ENCODE measurements at places on chromosomes 4 and X.
A peak's percentile ranks its signal among the peaks of the same experiment; 100 is the strongest.

- DNase-seq = no peak
Measured at GRCh38 chr4:174522183-174523024, at the start of gene HPGD. Gene HPGD (minus strand): TSS chr4:174522488. CDS start chr4:174522451, 37 bp downstream.

- no peak for DNase-seq
Measured at GRCh38 chrX:53398216-53398615, 24.2 kb downstream of the SMC1A start.

DNA sequence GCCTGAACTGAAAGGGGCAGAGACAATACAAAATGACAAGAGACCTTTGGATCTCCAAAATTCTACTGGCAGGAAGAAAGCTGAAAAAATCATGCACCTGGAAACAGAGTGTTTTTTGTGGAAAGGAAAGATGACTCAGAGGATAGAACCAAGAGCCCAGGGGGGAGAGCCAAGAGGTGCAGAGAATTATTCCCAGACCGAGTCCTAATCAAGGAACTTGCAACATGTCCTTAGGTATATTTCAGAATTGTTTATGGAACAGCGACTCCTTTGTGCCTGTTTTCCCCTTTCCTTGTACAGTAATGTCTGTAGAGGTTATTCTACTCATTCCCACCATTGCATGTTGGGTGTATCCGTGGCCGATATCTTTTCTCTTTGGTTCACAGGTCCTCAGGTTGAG, 71.7 kb downstream of the YIPF6 start:
- no peak for DNase-seq

- peak; percentile 21 for DNase-seq
Measured at GRCh38 chrX:63652086-63652765, 132.8 kb downstream of the ARHGEF9 start.

DNA sequence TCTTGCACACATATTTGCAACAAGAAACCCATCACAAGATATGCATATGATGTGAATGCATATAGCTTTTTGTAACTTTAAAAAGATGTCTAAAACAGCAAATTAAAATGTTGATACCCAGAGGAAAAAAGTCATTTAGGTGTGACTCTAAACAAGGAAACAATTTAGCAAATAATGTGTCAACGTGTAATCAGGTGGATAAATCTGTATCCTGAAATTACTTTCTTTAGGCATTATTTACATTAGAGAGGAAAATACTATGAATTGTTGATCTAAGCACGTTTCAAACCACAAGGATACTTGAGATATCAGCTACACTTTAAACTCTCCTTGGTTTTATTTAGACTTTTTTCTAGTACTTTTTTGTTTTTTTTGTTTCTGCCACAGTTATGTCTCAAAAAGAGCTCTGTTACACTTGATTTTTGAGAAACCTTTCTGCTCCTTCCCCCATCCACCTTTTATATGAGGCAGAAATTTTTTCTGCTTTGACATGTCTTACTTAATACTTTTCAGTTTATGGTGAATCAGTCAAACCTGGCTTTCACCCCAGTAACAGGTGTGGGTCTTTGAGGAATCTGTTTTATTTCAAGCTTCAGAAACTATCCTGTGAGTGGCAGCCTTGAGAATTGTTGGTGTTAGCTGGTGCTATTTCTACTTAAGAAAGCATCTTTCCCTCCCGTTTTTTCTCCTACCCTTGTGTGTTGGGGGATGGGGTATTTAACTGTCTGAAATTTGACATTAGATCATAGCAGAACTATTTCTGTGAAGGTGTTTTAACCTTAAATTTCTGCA, 1.9 kb downstream of the NPNT start:
- DNase-seq = no peak

- no peak for DNase-seq
Measured at GRCh38 chr4:90597927-90598326, 470.7 kb downstream of the CCSER1 start.

- DNase-seq = no peak
Measured at GRCh38 chr4:11106190-11106589, 322.5 kb downstream of the HS3ST1 start.

- DNase-seq = peak; percentile 20
Measured at GRCh38 chr4:53763813-53764597, 172.7 kb upstream of the LNX1 start.

DNA sequence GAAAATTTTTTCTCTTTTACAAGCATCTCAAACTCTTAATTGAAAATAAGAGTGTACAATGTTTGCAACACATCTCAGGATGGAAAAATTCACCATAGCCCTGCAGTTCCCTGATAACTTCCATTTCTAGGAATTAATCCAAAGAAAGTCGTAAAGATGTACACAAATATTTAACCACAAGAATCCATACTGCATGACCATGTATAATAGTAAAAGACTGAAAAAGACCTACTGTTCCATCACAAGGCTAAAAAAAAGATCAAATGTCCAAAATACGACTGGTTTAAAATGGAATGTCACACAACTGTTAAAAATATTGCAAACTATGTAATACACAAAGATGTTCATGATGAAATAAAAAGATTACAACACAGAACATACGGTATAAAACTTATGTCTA, 32.1 kb downstream of the HUWE1 start:
- no peak for DNase-seq

DNA sequence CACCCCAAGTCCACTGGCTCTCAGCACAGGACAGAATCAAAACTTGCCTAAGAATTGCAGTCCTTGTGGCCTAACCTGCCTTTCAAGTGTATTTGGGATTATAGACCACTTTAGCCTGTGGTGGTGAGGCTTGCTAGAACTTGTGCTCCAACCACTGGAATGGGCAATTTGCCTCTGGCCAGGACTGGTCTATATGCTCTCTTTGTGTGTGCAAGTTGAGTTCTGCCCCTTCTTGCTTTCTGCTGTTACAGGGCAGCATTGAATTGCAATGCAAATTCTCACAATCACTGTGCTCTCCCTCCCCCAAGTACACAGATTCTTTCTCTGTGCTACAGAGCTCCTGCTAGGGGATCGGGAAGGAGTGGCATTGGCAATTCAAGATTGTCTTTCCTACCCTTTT, 233.6 kb upstream of the DIPK2B start:
- no peak for DNase-seq

DNA sequence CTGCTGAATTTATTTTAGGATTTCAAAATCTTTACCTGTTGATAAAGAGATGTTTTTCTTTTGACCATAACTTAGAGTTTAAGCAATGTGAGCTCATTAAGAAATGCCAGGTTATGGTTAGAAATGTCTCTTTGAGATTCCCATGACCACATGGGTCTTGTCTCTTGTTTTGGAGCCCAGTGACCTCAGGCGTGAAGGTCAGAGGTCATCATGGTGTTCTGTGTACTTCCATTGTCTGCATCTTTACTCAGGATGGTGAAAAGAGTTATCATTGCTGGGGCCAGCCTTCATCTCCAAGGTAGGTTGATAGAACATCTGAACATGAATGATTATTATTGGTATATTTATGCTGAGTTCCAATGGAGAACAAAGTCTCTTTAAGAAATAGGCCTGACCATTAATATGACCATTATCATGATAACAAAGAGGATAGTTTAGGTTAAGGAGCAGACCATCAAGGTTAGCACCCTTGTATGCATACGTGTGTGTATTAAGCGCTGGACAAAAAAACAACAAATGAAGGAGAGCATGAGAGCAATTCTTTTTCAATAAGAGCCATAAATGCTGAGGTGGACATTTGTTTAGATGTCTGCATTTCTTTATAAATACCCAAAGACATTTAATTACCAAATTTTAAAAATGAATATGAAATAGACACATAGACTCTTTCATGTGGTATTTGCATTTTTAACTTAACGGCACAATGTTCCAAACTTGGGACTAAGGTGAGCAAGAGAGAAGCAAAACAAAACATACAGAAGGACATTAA, 120.6 kb upstream of the PAQR3 start:
- no peak for DNase-seq

- no peak for DNase-seq
Measured at GRCh38 chr4:930028-930551, 2.0 kb downstream of the GAK start.

DNA sequence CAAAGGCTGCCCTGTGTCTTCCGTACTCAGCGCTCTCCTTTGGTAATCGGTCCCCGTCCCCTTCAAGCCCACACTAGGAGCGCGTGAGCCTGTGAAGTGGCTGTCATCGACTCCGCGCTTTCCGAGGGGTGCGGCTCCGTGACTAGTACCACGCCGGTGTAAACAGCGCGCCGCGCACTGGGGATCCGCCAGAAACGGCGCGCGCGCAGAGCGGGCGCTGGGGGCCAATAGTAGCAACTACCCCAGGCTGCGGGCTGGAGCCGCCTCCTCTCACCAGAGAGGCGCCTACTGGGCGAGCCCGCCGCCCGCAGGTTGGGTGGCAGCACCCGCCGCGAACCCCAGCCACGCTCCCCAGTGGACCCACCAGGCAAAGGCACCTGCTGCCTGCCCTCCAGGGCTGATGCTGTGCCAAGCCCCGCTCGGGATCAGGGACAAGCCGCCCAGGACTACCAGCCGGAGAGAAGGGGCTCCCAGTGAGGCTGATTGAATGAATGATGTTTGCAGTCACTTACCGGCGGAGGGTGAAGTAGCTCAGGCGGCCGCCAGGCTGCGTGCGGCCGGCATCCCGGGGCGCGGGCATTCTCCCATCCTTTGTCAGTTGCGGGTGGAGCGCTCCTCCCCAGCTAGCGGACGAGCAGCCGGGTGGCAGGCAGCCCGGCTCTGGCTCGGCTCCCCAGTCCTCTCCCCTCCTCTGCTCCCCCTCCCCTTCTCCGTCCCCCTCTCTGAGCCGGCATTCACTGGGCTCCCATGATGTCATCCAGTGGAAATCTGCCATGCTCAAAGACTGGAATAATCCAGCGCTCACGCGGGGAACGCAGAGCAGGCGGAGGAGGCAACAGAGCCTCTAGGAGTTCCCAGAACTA, 370.3 kb upstream of the SMIM31 start:
- DNase-seq = no peak
